ENCODE measurements at places on chromosomes 13 and 19. TPM values are rescaled to one million over a fixed set of nuclear protein-coding genes. Genes with fewer than 3 reads are reported as not detected.
A peak's percentile ranks its signal among the peaks of the same experiment; 100 is the strongest.

Gene ZNF714
- 2.2 TPM for total RNA-seq

Gene PSPN
- 2.8 TPM for total RNA-seq

DNA sequence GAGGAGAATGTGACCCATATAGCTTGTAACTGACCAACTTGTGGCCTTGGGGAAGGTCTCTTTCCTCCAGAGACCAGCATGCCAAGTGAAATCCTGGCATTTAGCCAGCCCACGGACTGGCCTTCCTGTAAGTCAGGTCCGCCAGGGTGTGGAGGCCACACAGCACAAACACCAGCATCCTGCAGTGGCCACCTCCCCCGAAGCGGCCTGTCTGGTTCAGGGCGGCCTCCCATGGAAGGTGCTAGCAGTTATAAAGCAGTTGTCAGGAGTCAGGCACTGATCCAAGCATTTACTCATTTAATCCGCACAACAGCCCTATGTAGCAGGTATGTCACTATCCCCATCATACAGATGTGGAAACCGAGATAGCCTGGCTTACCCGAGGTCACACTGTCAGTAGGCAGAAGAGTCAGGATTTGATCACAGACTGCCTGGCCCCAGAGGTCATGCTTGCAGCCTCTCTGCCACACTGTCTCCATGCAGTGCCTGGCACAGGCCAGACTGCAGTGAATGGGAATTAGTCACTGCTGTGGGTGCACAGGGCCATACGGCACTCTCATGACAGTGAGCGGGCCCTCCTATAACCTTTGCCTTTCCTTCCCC is 36.7 kb downstream of the CAPN12 start:
- H3K27me3 ChIP-seq: no peaks in the 10 kb centered on the region
- H3K36me3 ChIP-seq: peaks cover 100% of the 10 kb centered on the region
- no peak overlapping the region for H3K4me3 ChIP-seq
- DNase-seq: peak; percentile 94

Gene ZNF71
- not detected for total RNA-seq

GRCh38 chr19:49549045-49549444 is 21.2 kb downstream of the RCN3 start:
- H3K27me3 ChIP-seq: no peaks in the 10 kb centered on the region
- no peak for DNase-seq
- H3K36me3 ChIP-seq: no peaks in the 10 kb centered on the region
- peaks cover 13% of the 10 kb centered on the region for H3K4me1 ChIP-seq
- no peak overlapping the region for H3K4me3 ChIP-seq

- no peak overlapping the region for H3K4me3 ChIP-seq
- H3K27ac ChIP-seq: no peak overlapping the region
- H3K4me1 ChIP-seq: no peaks in the 10 kb centered on the region
- H3K27me3 ChIP-seq: no peaks in the 10 kb centered on the region
- DNase-seq: peak; percentile 28
These were observed 4.9 kb upstream of the SMIM17 start for GRCh38 chr19:56637976-56638555.

GRCh38 chr19:46812977-46813838 is 24.8 kb upstream of the SLC1A5 start:
- H3K27ac ChIP-seq: peak overlapping the region; percentile 66
- no peak overlapping the region for H3K4me3 ChIP-seq
- peaks cover 14% of the 10 kb centered on the region for H3K4me1 ChIP-seq
- H3K36me3 ChIP-seq: no peaks in the 10 kb centered on the region

Gene ZGLP1
- total RNA-seq: 2.3 TPM

GRCh38 chr19:13060964-13061927 is 41.4 kb downstream of the LYL1 start:
- H3K27me3 ChIP-seq: no peaks in the 10 kb centered on the region
- H3K36me3 ChIP-seq: no peaks in the 10 kb centered on the region
- peak overlapping the region; percentile 32 for H3K27ac ChIP-seq

Gene LRRC25
- total RNA-seq: 7.2 TPM

DNA sequence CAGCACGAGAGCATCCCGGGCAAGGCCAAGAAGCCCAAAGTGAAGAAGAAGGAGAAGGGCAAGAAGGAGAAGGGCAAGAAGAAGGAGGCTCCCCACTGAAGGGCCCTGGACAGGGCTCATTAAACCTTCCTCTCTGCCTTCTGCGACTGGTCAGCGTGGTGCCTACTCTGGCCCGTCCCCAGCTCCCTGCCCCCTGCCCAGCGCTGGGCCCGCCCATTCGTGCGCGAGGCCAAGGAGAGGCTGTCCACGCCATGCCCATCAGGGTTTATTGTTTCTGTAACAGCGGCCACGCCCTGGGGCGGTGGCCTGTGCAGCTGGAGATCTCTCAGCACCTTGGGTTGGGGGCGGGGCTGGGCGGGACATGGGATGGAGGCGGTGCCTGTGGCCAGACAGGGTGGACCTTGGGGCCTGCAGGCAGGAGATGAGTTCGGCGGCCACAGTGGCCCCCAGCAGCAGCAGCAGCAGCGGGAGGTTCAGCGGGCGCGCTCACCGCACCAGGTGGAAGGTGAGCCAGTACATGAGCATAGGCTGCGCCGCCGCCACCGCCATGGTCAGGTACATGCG is 897 bp downstream of the C19orf33 start:
- peaks cover 4% of the 10 kb centered on the region for H3K4me1 ChIP-seq
- no peaks in the 10 kb centered on the region for H3K27me3 ChIP-seq
- H3K4me3 ChIP-seq: peak overlapping the region; percentile 33
- H3K27ac ChIP-seq: peak overlapping the region; percentile 83
- DNase-seq: peak; percentile 97

DNA sequence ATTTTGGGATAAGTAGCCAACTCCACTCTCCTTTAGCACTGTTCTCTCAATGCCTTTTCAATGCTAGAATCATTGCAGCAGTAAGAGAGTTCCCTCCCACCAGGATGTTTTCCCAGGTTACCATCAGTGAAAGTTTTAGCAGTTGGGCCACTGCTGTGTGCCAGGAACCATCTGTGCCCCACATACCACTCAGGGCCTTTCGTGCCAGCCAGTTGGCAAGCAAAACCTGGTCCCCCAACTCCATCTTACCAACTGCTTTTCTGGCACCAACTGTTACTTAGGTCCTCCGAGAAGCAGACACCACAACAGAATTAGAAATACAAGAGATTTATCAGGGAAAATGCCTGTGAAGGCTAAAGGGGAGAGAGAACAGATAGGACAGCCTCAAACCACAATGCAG is 533.4 kb upstream of the NBEA start:
- no peak for DNase-seq
- H3K36me3 ChIP-seq: no peaks in the 10 kb centered on the region
- no peaks in the 10 kb centered on the region for H3K4me1 ChIP-seq
- no peak overlapping the region for H3K4me3 ChIP-seq
- no peak overlapping the region for H3K27ac ChIP-seq

Gene PGLYRP1
- not detected for total RNA-seq

GRCh38 chr19:20276011-20276731 is 109.2 kb downstream of the ZNF486 start:
- H3K4me1 ChIP-seq: no peaks in the 10 kb centered on the region
- H3K36me3 ChIP-seq: no peaks in the 10 kb centered on the region
- no peak overlapping the region for H3K27ac ChIP-seq

All from stomach (tissue), 19 donors.